ENCODE measurements at places on chromosomes 7 and 10. TPM values are rescaled to one million over a fixed set of nuclear protein-coding genes. Genes with fewer than 3 reads are reported as not detected.

MUC12 gene
- 0.16 TPM for total RNA-seq

HOXA10 gene
- 1.1 TPM for total RNA-seq

DNA sequence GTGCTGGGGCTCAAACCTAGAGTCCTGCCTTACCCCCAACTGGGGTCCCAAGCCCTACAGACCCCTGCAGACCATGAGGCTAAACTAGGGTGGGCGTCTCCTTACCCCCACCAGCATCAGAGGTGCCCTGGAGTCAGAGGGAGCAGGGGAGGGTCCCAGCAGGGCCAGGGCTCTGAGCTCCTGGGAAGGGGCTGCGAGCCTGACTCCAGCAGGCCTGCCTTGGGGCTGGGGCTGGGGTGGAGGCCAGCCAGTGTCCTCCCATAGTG lies 1.3 kb downstream of the SNCG start:
- ATAC-seq = no peak

DNA sequence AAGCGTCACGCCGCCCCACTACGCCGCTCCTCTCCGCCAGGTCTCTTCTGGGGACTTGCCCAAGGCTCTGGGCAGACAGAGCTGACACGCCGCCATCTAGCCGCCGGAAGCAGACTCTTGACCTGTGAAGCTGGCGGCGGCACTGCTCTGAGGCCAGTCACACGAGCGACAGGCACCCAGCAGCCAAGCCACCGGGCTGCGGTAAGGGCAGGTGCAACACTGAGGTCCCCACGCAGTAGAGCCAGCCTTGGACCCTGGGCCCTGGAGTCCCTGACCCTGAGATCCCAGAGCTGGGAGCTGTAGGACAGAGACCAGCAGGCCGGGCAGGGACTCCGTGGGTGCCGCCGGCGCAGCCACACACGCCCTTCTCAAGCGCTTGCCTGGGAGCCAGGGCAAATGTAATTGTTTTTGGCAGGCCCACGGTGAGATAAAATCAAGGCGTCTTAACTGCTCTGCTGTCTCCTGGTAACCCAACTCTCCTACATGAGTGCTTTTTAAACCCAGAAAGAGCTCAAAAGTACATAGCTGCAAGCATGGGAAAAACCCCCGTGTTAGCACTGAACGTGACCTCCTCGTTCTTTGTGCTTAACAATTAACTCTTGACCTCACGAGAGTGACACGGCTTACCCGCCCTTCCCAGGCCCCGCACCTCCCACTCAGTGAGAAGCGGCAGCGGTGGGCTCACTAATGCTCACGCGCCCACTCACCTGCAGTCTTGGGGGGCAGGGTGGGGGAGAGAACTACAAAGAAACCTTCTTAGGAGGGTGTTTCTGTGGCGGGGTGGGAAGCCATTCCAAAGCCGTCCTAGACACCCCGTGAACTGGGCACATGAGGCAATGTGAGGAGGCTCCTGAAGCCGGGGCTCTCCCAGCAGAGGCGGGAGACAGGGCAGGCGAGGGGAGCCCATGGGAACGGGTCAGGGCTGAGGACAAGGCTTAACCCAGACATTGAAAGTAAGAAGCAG lies 8.5 kb downstream of the GPER1 start:
- no peak for ATAC-seq

- ATAC-seq = no peak
Observed at GRCh38 chr10:85145966-85146365, 817.6 kb downstream of the CCSER2 start.

- ATAC-seq = peak; percentile 76
Observed at GRCh38 chr10:59362144-59362958, at the start of gene FAM13C. FAM13C (minus strand) TSS chr10:59362549; CDS start chr10:59362460, 89 bp downstream.

DNA sequence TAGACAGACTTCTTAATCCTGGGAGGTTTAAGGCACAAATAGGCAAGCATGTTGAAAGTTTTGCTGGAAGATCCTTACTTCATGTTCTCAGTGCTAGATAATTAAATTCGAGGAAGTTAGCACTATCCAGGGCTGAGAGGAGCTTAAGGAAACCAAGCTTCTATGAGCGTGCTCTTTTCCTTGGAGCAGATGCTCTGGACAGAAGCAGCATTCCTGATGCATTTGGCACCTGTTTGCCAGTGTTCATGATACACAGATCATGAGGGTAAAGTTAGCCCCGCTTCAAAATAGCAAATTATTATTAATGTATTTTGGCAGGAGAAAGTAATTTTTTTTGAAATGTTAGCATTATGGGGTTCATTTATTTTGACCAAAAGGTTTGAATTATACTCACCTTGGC lies 9.4 kb downstream of the HDAC9 start:
- ATAC-seq = no peak
